ENCODE measurements at places on chromosomes 13 and 19. TPM values are rescaled to one million over a fixed set of nuclear protein-coding genes. Genes with fewer than 3 reads are reported as not detected.
A peak's percentile ranks its signal among the peaks of the same experiment; 100 is the strongest.

- no peak for DNase-seq
Measured at GRCh38 chr13:113792886-113793717, 34.1 kb downstream of the TMEM255B start.

DNA sequence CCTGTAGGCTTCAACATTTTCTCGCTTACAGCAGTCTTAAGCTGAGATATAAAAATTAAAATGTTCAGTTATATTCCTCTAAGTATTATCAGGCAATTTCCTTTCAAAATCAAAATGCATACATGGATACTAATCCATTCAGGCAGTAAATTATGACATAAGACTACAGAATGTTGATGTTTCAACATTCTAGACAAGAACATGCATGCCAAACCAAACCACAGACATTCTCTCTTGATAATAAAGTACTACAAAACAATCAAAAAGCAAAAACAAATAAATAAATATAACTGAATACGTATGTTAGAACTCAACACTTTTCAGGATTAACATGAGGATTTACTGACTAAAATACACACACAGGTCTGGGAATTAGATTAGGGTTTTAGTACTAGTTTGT lies 7.7 kb downstream of the DIS3 start:
- DNase-seq: no peak

DNA sequence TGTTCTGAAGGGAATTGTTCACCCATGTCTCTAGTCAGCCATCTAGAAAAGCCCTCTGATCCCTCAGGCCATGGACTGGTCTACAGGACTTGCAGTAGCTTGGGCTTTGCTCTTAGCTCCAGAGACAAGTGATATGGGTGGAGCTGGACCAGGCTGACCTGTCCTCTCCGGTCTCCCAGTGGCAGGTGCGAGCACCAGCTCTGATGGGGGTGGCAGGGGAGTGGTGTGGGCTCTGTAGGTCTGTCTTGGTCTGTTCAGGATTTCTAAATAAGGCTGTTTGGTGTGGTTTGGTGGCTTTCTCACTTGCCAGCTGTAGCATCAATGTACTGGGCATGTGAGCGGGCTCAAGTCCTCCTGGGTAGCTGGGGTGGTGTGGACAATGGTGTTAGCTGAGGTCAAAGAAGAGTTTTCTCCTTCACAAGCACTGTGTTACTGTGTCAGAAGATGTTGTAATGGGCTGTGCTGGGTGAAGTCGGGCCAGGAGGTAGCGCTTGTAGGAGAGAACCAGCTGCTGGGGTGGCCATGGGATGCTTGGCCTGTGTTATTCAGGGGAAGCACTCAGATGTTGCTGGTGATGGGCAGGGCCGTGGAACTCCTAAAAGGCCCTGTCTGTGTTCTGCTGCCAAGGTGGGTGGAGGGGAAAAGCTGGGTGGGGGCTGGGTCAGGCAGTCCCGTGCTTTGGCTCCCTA lies 16.9 kb downstream of the GPC6 start:
- peak; percentile 57 for DNase-seq

GRCh38 chr13:27024074-27024461 lies 147.5 kb downstream of the USP12 start:
- no peak for DNase-seq

DNA sequence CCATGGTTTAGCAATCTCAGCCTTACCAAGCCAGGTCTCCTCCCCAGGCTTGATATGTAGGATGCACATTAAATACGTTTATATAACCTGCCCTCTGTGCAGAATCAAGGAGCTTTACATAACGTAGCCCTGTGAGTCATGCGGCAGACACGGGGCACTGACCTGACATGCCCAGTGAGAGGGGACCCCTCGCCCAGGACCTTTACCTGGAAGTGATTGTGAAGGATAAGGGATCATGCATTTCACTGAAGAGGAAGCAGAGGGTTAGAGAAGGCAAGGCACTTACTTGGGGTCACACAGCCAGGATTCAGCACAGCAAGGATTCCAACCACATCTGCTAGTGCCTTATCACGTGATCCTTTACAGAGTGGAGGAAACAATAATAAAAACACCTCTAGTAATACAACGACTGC lies 18.9 kb upstream of the FOSB start:
- DNase-seq: no peak

GRCh38 chr19:42333018-42333417 lies 7.6 kb downstream of the MEGF8 start:
- DNase-seq: no peak

The WDR87 gene
- total RNA-seq: not detected

The WDR88 gene
- not detected for total RNA-seq

The ZNF528 gene
- 32.0 TPM for total RNA-seq

The JSRP1 gene
- total RNA-seq: 5.0 TPM

The UCHL3 gene
- 26.0 TPM for total RNA-seq

The ABCC4 gene
- total RNA-seq: 52.4 TPM
